ENCODE measurements at places on chromosomes 6 and 20. TPM values are rescaled to one million over a fixed set of nuclear protein-coding genes. Genes with fewer than 3 reads are reported as not detected.

The RRAGD gene
- total RNA-seq = 0.35 TPM

The RALGAPA2 gene
- total RNA-seq = 9.8 TPM

The SRSF12 gene
- not detected for total RNA-seq

The OR2H2 gene
- total RNA-seq = not detected

The TMEM217 gene
- total RNA-seq = 2.4 TPM

The EYA4 gene
- 10.0 TPM for total RNA-seq

The GABRR1 gene
- total RNA-seq = not detected

The CAPN11 gene
- not detected for total RNA-seq

The XKR7 gene
- total RNA-seq = not detected

The SPATS1 gene
- not detected for total RNA-seq

The WFDC10B gene
- not detected for total RNA-seq

The MAN1A1 gene
- 19.0 TPM for total RNA-seq

The LRRN4 gene
- total RNA-seq = 0.44 TPM
